ENCODE measurements at places on chromosomes 7 and 10.

GRCh38 chr10:79346388-79347225 lies 662 bp upstream of the PPIF start:
- no peak for DNase-seq

GRCh38 chr10:30835146-30835545 lies 196.5 kb downstream of the ZNF438 start:
- no peak for DNase-seq

DNA sequence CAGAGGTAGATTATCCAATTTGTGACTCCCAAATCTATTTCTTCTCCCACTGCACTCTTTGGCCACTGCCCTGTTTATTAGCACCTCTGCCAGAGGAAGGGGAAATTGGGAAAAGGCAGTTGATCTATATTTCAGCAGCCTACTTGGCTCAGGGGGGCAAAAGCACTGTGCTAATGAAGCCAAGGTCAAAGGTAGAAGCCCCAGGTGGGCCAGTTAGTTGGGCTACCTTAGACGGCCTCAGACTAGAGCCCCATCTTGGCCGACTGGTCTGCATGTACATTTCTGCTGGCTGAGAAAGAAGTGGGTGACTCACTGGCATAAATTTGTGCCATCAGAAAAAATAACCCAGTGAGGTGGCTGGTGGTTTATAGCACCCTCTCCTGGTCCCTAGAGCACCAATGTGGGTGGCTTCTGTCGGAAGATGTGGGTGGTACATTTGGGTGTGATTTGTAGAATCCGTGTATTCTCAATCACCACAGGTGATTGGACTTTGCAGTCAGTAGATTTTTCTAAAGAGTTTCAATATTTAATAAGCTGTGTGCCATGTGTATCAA lies 293.3 kb upstream of the MKI67 start:
- no peak for DNase-seq

DNA sequence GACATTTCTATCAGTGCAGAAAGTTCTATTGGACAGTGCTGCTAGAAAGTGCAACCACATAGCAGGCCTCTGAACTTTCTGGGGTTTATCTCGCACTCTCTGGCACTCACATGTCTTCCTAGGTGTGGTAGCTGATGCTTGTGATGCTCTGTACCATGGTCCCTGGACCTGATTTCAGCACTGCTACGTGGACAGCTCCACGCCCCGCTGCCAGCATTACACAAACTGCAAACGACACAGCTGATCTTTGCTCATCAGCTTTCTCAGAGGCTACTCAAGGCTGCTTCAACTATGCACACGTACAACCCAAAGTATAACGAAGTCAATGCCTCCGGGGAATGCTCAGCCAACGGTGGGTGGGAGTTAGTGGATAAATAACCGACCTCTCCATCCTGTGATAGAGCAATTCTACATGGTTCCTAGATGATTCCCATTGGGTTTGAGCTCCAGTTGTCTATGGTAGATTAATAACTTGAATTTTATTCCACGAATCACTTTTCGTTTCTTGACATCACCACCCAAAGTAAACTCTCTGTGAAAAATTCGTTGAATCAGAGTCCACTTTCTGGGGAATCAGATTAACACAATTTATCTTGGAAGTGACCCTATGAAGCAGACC lies 302.5 kb downstream of the ACTR3B start:
- no peak for DNase-seq

- no peak for DNase-seq
Observed at GRCh38 chr7:155357573-155358041, 59.9 kb downstream of the INSIG1 start.

DNA sequence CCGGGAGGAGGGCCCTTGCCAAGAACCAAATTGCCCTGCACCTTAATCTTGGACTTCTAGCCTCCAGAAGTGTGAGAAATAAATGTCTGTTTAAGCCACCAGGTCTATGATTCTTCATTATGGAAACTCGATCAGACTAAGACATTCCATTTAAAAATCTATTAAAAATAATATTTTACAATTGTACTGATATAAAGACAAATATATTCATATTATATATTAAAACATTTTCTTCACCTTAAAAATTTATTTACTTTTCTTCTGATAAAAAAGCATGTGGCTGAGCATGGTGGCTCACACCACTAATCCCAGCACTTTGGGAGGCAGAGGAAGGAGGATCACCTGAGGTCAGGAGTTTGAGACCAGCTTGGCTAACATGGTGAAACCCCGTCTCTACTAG lies 72.4 kb upstream of the CHST15 start:
- DNase-seq, result no peak

Measured in activated T-cell treated with anti-CD3 and anti-CD28 coated beads, Interleukin-2, amount 50 U/mL, for 72 hours (primary cell).